ENCODE measurements at places on chromosomes 2 and 18.

GRCh38 chr2:222447131-222447530 lies 22.8 kb downstream of the SGPP2 start:
- DNase-seq: no peak

DNA sequence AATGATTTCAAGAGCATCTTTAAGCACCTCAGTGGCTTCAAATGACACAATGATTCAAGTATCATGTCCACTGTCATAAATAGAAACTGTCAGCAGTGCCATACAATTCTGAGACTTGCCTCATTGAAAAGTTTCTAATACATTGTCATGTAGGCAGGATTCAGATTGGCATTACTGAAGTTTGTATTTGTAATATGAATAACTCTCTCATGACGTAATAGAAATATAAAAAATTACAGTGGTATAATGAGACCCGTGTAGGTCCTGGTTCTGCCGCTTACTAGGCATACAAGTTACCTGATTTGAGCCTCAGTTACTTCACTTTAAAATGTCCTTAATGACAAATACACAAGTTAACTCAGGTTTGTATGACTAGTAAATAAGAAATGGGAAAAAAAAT lies 1536.2 kb upstream of the NXPH2 start:
- DNase-seq: no peak

- DNase-seq: no peak
These were observed 92.0 kb downstream of the ASAP2 start for GRCh38 chr2:9298583-9298982.

GRCh38 chr18:63181706-63182309 lies 137.8 kb downstream of the BCL2 start:
- no peak for DNase-seq

- no peak for DNase-seq
These were observed 149.0 kb downstream of the MEIS1 start for GRCh38 chr2:66583881-66584280.

- no peak for DNase-seq
These were observed 550.4 kb downstream of the ARHGAP15 start for GRCh38 chr2:143679617-143680016.

GRCh38 chr2:20148923-20149702 lies 75.8 kb downstream of the SDC1 start:
- no peak for DNase-seq

DNA sequence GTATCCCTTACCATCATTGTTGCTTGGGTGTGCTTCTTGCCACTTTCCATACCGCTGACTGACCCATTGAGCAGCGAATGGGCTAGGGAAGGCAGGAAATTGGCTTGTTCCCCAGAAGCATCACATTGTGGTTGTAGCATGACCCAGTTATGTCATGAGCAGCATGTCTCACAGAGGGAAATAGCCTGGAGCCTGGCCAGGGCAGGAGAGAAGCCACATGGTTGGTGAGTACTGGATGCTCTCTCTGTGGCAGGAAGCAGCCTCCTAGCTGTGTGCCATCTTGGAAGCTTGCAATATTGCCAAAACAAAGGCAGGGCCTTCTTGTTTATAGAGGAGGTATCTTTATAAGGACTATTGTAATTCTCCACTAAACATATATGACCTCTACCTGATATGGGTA lies 482.6 kb downstream of the PIK3C3 start:
- DNase-seq: no peak

- no peak for DNase-seq
These were observed 13.2 kb downstream of the RALBP1 start for GRCh38 chr18:9488538-9488937.

GRCh38 chr2:287911-288757 lies at the start of gene ALKAL2:
Gene ALKAL2 (minus strand): TSS chr2:288091. CDS start chr2:287835, 256 bp downstream.
- DNase-seq: no peak

DNA sequence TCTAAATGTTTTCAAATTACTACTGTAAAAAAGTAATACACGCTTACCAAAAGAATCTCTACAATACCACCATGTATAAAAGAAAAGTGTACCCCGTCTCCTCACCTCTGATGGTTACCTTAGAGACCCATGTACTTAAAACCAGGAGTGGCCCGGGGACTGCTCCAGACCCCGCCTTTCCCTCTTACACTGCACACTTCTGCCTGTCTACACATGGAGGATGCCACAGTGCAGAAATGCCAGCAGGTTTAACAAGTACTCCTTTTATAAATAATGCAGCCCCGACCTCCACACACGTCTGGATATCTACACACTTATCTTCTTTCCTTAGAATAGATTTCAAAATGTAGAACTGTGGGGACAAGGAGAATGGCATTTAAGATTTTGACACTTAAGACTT lies 5.3 kb downstream of the HDAC4 start:
- DNase-seq: no peak

GRCh38 chr2:191951832-191952231 lies 104.9 kb upstream of the CAVIN2 start:
- no peak for DNase-seq

DNA sequence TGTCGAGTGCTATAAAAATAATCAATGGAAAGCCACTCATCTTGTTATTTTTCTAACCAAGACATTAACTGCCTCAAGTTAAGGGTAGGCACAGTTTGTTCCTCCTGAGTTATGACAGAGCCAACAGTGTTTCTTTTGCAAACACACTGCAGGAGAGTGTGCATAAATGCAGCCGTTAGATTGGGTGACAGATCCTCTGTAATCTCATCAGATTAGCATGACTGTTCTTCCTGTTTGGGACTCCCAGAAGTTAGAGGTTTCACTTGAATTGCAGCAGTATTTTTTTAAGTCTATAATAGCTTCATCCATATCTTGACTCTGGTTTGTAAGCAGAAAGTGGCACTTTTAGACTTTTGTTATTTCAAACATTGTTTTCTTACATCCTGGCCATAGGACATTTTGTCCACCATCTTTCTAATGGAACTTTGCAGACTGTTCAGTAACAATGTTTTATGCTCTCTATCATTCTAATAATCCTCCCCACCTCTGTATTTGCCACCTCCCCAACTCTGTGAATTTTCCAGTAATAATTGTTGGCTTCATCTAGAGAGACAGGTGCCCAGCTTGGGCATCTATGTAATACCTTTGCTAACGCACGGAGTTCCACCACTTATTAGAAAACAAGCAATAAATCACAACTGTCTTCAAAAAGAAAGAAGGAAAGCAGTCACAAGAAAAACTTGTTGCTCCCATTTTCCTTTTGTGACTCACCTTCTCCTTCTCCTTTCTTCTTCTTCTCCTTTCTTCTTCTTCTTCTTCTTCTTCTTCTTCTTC lies 560.0 kb downstream of the ADCYAP1 start:
- no peak for DNase-seq

- no peak for DNase-seq
These were observed 178.1 kb downstream of the NCKAP5 start for GRCh38 chr2:133390156-133390555.

DNA sequence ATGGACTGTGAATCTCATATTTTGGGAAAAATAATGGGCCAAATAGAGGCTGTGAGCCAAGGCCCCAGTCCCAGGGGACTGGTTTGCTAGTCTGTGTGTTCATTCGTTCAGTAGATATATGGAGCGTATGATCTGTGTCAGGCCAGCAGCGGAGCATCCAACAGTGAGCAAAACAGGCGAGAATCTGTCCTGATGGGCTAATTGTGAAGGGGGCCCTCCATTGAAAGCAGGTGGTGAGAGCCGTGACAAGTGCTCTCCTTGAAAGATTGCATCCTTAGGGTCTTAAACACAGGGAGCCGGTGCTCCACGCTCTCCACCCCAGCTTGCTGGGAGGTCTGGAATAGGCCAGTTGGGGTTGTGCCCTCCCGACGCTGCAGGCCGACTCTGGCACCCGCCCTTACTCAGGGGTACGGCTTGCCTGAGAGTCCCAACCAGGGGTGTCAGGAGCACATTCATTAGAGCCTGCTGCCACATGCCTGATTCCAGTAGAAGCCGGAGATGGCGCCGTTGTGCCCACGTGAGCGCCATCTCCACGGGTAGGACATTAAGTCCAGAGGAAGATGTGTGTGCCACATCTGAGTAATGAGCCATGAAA lies 213.3 kb downstream of the SH3RF3 start:
- no peak for DNase-seq

- no peak for DNase-seq
These were observed 52.6 kb downstream of the AGPS start for GRCh38 chr2:177445200-177445599.

DNA sequence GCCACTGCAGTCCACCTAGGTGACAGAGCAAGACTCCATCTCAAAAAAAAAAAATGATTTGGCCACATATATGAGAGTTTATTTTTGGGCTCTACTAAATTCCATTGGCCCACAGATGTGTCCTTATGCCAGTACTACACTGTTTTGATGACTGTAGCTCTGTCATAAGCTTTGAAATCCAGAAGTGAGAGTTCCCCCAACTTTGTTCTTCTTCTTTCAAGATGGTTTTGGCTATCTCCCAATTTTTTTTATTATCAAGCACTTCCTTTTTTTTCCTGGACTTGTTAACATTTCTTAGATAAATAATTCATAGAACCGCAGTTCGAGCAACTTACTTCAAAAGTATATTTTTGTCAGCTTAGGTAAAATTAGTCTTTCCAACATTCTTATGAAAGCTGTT lies 96.9 kb downstream of the TSHZ1 start:
- no peak for DNase-seq

GRCh38 chr2:44367591-44367990 lies 5.8 kb downstream of the CAMKMT start:
- DNase-seq: no peak

DNA sequence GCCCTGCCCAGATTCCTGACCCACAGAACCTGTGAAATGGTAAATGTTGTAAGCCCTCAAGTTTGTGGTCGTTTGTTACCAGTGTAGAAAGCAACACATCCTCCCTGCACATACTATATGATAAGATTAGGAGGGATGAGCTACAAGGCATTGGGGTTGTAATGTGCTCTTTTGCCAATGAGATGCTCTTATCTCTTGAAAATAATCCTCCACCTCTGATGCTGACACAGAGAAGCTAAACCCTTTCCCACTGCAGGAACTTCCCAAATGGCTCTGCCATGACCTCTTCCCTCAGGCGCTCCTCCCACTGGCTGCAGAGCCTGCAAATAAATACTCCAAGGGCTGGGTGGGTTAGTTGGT lies 23.5 kb downstream of the CDC42EP3 start:
- DNase-seq: no peak

- DNase-seq: no peak
These were observed 187.3 kb downstream of the VAPA start for GRCh38 chr18:10100941-10101701.

DNA sequence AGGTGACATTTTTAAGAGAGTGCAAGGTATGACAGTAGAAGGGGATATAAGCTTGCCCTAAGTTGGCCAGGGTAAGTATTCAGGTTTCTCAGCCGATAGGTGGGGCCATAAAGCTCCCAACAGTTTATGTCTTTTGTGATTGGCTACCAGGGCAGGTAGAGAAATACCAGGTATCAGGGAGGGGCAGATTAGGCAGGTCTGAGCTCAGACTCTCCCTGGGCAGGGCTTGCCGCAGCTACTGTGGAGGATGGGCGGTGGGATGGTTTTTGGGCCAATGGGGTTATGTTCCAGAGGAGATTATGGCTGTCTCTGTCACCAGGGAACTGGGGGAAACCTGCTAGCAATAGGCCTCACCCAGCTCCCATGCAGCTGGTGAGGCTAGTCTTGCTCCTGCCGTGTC lies 211.6 kb downstream of the PTH2R start:
- no peak for DNase-seq

DNA sequence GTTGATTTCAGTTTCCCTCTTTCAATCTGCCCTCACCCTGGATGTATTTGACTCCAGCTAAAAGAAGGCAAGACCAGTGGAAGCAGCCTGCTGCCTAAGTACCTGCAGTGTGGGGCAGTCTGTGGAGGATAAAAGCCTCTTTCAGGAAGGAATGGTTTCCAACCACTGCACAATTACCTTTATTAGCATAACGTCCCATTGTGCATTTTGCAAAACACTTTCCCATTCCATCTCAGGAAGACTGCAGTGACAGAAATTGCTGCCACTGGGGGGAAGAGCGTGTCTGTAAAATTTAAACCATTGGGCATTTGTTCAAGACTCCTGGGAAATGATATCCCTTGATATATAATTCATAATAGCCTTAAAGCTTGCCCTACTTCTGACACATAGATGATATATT lies 26.2 kb downstream of the CYRIA start:
- no peak for DNase-seq

DNA sequence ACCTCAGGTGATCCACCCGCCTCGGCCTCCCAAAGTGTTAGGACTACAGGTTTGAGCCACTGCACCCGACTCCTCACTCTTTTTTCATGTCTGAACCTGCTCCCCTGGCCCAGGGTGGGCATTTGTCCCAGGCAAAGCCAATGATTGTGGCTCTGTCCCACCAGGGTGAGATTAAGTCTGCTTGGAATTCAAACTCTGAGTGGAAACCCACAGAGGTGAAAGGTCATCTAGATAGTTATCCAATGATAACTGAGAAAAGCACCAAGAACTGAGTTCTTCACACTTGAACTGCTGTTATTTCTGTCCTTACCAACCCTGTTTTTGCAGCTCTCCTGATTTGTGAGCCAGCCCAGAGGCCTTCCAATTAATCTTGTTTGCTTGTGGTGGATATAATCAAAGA lies 62.4 kb upstream of the ACVR1 start:
- no peak for DNase-seq

- no peak for DNase-seq
These were observed 35.5 kb downstream of the TBC1D8 start for GRCh38 chr2:101115664-101116063.

- no peak for DNase-seq
These were observed 697.9 kb upstream of the FANCL start for GRCh38 chr2:58938988-58939387.

DNA sequence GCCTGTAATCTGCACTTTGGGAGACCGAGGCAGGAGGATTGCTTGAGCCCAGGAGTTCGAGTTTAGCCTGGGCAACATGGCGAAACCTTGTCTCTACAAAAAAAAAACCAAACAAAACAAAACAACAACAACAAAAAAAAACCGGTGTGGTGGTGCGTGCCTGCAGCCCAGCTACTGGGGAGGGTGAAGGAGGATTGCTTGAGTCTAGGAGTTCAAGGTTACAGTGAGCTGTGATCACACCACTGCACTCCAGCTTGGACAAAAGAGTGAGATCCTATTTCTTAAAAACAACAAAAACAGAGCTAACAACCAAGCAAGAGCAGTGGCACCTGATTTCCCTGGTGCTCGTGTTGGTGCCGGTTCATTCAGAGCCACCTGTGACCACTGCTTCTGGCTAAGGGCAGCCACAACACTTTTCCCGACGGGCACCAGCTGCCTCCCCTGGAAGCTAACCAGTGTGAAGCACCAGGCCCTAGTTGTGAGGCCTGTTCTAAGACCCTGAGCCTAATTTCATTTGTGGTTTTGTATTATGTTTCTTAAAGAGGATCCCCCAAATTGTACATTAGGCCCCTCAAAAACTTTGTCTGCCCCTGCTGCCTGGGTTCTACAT lies 1.3 kb downstream of the AOX1 start:
- DNase-seq: no peak

DNA sequence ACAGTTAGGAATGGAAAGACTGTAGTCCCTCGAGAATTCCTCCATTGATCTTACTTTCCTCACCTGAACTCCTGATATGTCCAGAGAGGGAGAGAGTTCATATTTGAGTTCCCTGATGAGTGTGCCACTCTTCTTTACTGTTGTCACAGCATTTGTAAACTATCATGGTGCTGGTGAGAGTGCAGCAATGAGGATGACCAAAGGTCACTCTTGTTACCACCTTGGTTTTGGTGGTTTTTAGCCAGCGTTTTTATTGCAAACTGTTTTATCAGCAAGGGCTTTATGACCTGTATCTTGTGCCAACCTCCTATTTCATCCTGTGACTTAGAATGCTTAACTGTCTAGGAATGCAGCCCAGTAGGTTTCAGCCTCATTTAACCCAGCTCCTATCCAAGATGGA lies 1062.5 kb downstream of the BCL11A start:
- no peak for DNase-seq

GRCh38 chr2:55887351-55887750 lies 36.2 kb downstream of the EFEMP1 start:
- no peak for DNase-seq

GRCh38 chr2:181907635-181908034 lies 16.1 kb downstream of the ITPRID2 start:
- no peak for DNase-seq

All from stimulated activated CD8-positive, alpha-beta memory T cell treated with anti-CD3 and anti-CD28 coated beads, Interleukin-7, amount 100 ng/mL, for 4 hours (primary cell).